ENCODE measurements at places on chromosomes 2 and 18.
A peak's percentile ranks its signal among the peaks of the same experiment; 100 is the strongest.

DNA sequence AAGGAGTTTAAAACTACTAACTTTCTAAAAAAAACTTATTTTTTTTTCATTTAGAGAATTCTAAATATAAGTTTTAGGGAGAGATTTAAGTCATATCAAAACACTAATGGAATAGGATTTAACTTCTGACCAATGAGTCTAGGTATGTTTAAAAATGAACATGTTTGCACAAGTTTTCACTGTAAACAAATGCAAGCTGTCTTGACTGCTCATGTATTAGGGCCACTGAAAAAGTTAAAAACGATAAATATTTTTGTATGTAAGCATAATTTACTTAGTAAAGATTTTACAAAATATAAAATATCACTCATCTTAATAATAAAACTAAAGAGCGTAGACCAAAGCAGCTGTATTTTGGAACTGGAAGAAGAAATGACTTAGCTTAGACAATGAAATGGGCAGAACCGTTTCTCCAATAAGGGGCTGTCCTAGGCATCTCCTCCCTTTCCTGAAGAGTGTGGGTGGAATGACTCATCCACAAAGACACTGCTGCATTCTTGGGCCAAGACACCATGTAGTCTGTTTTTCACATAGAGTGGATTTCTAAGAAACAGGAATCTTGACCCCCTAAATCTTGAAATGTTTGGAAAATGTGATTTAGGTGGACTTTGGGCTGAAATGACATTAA lies 118.8 kb downstream of the MEP1B start:
- DNase-seq = no peak

DNA sequence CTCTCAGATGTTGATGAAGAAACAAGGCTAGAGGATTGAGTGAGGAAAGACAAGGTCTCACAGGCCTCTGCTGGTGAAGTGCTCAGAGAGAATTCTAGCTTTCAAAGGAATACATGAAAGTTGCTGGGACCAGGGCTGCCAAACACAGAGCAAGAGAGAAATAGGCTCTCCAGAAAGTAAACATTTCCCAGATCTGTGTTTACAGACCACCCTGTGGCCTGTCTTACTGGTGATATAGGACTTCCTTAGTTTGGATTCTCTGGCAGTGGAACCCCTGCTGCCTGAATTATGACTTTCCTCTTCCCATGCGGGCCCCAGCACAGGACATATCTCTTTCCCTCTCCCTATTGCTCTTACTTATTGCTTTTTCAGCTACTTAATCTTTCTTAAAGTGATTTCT lies 64.5 kb downstream of the TACR1 start:
- no peak for DNase-seq

- no peak for DNase-seq
Measured at GRCh38 chr2:72765997-72766609, 59.7 kb downstream of the EXOC6B start.

DNA sequence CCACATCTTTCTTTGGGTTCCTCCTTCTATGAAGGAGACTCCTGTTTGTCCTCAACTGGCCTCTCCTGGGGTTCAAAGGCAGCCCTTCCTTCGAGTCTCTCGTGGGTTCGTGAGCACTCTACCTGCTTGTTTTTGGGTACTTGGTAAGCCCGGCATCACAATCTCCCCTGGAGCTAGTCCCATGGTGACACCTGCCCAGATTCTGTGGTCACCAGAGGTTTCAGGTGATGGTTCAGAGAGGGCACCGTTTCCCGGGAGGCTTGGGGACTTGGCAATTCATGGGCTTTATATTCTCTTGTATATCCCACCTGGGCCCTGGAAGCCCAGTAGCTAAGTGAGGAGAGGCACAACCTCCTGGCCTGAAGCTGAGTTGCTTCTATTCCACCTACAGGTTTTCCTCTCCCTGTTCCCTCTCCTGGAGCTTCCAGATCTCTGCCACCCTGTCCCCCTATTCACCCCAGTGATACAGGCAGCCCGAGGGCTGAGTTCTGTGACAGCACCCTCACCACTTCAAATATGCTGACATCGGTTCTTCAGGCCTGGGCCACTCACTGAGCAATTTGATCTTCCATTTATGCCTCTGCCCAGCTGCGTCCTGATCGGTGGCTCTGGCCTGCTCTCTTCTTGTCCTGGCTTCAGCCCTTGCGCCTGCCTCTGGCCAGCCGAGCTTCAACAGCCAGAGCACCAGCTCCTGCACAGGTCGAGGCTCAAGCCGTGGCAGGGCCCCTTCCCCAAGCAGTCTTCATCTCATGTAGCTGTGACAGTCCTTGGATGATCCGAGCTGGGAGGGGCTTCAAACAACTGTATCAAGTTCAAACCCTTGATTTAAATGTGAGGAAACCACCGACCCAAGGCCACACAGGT lies 91.5 kb downstream of the MSH2 start:
- no peak for DNase-seq

DNA sequence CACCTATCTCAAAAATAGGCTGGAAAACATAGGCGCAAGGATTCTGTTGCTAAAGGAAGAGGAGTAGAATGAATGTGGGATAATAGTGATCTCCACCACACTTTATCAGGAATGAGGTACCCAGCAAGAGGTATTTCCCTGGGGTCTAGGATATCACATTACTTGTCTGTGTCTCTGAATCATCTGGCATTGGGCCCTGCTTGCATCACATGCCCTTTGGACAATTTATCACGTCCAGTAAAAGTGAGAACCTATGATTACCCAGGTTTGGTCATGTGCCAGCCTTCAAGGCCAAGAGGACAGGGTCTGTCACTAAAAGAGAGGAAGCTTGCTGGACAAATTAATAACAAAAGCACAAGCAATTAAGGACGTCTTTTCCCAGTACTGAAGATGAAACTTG lies 11.4 kb upstream of the TRAPPC8 start:
- DNase-seq = no peak

DNA sequence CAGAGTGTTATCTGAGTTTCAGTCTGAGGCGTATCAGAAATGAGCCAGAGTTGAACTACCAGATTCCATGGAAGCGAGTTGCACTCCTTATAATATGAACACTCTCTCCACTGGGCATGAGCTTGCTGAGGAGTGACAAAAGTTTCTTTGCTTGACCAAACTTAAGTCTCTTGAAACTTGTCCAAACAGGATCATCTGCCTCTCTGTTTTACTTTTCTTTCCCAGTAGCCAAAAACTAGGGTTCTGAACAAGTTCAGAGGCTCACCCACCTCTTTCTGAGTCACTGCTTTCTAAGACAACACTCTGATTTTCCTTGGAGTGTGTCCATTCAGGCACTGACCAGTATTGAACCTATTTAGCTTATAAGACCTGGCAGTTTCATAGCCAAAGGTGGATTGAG lies 233.2 kb upstream of the TCF4 start:
- DNase-seq = no peak

- DNase-seq = no peak
Measured at GRCh38 chr2:25905126-25905525, 26.8 kb upstream of the ASXL2 start.

- no peak for DNase-seq
Measured at GRCh38 chr2:29850794-29851193, 70.6 kb downstream of the ALK start.

DNA sequence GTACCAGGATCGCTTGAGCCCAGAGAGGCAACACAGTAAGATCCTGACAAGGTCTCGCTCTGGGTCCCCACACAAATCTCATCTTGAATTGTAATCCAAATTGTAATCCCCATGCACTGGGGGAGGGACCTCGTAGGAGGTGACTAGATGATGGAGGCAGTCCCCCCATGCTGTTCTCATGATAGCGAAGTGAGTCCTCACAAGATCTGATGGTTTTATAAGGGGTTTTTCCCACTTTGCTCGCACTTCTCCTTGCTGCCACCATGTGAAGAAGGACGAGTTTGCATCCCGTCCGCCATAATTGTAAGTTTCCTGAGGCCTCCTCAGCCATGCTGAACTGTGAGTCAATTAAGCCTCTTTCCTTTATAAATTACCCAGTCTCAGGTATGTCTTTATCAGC lies 46.0 kb upstream of the SERTAD2 start:
- no peak for DNase-seq

- DNase-seq = no peak
Measured at GRCh38 chr2:72886505-72887031, 640 bp upstream of the SPR start.

DNA sequence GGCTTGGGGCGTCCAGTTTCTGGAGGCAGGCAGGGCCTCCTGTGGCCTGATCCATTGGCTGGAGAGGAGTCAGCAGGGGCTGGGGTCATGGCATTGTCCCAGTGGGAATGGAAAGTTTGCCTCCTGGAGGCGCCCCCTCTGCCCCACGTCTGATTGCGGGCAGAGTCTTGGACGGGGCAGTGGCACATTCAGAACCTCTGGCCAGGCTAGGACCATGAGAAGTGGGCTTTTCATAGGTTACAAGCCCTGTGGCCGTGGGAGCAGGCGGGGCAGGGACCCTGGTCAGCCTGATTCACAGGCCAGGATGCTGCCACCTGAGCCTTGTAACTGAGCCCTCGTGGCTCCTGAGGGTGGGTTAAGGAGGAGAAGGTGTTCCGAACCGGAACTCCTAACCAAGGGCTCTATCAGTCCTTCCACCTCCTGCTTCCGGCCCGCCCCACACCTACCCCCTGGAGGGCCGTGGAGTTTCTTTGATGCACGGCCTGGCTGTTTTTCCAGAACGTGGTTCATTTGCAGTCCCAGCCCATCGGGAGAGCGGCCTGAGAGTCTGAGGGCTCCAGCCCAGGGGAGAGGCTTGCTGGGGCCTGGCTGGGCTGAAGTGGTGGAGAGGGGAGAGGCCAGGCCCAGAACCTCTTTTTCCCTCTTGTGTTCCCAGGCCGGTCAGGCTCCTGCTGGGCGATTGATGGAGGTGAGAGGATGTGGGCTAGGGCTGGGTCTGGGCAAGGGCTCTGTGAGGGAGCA lies 43.9 kb upstream of the PLB1 start:
- DNase-seq = peak; percentile 26

GRCh38 chr2:152307863-152308262 lies 27.1 kb upstream of the FMNL2 start:
- DNase-seq = no peak

DNA sequence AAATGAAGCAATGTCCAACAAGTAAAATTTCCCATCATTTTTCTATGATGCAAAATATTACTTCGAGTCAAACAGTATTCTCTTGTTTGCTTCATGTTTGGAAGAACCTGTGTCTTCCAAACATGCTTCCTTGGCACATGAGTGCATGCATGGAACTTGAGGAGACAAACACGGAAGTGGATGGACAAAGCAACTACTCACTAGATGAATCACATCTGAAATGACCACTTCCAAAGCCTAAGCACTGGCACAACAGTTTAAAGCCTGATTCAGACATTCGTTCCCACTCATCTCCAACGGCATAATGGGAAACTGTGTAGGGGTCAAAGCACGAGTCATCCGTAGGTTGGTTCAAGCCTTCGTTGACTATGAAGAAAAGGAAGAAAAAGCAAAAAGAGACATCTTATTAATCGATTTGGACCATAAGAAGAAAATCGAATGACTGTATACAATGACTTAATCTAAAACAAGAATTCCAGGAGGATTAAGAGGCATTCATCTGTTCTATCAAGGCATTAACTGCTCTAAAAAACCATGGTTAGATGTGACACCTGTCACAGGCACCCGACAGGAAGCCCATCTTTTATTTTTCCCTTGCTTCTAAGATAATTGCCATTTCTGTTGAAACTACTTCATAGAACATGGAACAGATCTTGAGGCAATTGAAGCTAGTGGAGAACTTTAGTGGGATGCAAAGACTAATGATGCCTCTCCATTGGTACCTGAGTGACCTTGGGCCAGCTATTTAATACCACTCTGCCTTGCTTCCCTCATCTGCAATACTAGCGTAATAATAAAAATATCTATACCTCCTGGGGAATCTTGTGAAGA lies 56.0 kb downstream of the ATIC start:
- DNase-seq = no peak

- DNase-seq = no peak
Measured at GRCh38 chr2:156192468-156192867, 140.1 kb downstream of the NR4A2 start.

DNA sequence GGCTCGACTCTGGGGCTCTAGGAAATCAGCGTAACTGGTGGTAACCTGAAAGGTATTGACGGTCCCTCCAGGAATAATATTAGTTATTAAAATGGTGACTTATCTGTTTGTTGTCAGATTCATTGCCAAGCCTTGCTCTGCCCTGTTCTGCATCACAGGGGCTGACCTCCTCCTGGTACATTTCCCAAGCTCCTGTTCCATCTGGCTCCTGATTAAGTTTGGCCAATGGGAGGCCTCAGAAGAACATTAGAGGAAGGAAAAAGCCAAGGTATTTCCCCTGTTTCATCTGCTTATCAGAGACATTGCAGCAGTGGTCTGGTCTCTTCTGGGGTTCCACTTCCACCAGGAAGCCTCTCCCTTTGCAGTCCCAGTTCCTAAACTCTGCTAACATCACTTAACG lies 527.0 kb downstream of the TNS1 start:
- DNase-seq = no peak

DNA sequence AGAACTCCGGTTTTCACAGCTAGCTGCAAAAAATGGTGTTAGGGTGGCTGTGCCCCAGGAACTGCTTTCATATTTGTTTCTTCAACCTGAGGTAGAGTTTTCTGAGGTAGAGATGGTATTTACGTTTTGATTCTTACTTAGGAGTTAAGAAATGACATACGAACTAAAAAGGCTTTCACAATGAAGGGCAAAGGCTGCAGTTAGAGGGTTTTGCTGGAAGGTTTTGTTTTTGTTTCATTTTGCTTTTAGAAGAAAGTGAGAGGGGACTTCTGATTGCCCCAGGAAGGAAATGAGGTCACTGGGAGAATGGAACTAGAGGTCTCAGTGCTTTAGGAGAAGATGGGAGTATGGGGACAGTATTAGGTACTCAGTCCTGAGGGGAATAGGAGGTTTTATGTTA lies 15.5 kb downstream of the CDCA7 start:
- DNase-seq = no peak

GRCh38 chr18:5466256-5466655 lies 77.5 kb downstream of the EPB41L3 start:
- no peak for DNase-seq

DNA sequence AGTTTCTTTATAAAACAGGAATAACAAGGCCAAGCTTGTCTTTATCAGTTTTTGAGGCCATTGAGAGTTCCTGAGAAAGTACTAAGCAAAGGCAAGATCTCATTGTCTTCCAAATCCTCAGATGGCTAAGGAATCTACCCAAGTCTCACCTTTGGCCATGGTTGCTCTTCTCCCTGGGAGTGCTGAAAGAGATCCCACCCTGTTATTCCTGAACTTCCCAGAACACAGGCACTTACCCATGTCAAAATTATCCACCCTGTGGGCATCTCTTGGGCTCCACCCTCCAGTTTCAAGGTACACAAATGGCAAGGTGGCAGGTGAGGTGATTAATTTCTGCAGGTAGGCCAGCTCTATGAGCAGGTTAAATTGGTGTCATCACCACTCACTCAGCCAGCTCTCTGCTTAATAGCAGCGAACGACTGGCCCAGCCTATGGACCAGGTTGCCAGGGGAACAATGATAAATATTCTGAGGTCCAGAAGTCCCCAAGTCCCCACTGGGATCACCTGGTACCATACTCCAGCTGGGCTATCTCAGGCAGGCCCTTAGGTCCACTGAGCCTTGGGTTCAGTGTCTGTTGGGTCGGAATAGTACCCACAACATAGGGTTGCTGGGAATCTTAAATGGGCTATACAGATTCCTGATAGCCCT lies 2.3 kb upstream of the SPRED2 start:
- no peak for DNase-seq
